Epithelial cell of proximal tubule (primary cell): ENCODE measurements at places on chromosomes 1 and 21.

DNA sequence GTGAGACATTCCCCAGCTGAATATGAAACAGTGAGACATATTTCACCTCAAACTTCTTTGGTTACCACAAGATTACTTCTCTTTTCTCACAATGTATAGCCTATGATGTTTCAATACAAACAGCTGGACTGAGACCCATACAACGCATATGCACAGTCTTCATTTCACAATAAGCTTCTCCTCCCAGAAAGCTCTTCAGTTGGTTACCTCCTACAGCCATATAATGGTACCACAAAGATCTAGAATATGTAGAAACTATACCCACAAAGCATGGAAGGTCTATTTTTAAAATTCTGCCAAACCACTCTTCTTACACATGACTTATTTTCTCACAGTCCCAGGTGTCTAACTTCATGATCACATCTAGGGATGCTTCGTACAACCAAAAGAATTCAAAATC, 70.8 kb downstream of the JAK1 start:
- no peak for DNase-seq

DNA sequence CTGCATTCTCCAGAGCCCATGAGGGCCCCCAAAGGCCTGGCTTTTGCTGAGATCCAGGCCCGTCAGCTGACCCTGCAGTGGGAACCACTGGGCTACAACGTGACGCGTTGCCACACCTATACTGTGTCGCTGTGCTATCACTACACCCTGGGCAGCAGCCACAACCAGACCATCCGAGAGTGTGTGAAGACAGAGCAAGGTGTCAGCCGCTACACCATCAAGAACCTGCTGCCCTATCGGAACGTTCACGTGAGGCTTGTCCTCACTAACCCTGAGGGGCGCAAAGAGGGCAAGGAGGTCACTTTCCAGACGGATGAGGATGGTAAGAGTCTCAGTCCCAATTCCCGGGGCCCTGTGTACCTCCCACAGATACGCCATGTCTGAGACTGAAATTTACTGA, 39.1 kb downstream of the PTPRU start:
- no peak for DNase-seq

GRCh38 chr1:226447932-226448665, 40.2 kb upstream of the PARP1 start:
- DNase-seq, result no peak

DNA sequence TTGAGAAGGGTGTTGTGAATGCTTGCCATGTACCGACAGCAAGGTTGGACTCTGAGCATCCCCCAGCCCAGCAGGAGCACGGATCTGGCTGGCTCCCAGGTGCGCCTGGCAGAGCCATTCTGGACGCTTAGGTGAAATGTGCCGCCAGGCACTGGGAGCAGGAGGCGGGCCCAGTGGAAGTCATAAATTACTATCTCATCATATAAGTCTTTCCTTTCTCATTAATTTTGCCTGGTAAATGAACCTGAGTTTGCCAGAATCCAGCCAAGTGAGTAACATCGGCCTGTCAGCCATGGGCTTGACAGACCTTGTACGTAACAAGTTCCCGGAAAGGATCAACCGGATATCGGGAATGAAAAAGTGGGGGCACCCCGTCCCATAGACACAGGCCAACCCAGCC, 179.5 kb upstream of the ARHGEF16 start:
- DNase-seq, result no peak

DNA sequence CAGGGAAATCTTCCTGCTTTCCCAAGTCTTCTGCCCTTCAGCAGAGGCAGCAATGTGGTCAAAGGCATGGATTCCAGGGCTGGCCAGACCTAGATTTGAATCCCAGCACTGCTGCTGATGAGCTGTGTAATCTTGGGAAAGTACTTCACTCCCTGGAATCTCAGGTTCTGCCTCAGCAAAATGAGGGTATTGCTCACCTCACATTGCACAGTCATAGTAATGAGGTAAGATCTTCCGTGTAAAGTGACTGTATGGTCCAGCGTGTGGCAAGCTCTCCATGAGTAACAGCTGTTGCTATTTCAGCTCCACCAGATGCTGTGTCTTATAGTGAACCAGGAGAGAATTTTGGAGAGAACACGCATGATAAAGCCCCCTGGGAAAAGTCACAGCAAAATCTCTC, 56.1 kb upstream of the F3 start:
- DNase-seq, result no peak

- no peak for DNase-seq
Observed at GRCh38 chr1:166066107-166066506, 100.7 kb downstream of the FAM78B start.

DNA sequence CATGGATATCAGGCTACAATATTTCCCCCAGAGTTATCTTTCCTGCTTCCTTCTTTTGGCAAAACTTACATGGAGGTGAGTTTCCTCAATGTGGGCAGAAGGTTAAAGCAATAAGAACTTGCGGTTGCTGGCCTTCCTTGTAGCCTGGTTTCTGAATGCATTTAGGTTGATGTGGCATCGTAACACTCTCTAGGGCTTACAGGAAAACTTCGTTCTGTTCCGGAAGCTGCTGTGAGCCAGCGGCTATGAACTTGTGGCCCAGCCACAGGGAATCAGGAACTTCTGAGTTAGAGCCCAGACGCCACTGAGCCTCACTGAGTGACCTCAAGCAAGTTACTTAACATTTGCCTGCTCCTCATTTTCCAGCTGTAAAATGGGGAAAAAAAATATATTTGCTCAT, 623.4 kb upstream of the ADAMTS5 start:
- no peak for DNase-seq

DNA sequence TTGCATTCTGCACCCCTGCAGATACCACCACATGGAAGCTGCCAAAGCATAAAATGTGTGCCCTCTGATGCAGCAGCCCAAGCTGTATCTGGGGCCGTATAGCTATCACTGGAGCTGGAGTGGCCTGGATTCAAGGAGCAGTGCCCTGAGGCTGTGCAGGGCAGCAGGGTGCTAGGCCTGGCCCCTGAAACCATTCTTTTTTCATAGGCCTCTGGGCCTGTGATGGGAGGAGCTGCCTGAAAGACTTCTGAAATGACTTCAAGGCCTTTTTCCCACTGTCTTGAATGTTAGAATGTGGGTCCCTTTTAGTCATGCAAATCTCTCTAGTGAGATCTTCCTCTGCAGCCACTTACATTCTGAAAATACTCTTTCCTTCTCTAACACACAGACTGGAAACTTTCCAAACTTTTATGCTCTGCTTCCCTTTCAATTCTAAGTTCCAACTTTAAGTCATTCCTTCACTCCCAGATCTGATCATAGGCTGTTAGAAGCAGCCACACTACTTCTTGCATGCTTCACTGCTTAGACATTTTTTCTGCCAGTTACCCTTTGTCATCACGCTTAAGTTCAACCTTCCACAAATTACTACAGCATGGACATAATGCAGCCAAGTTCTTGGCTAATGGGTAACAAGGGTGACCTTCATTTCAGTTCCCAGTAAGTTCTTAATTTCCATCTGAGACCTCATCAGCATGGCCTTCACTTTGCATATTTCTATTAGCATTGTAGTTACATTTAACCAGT, 42.4 kb downstream of the DRAM2 start:
- DNase-seq, result peak; percentile 18

- no peak for DNase-seq
Observed at GRCh38 chr21:35398346-35398982, 349.4 kb upstream of the RUNX1 start.

DNA sequence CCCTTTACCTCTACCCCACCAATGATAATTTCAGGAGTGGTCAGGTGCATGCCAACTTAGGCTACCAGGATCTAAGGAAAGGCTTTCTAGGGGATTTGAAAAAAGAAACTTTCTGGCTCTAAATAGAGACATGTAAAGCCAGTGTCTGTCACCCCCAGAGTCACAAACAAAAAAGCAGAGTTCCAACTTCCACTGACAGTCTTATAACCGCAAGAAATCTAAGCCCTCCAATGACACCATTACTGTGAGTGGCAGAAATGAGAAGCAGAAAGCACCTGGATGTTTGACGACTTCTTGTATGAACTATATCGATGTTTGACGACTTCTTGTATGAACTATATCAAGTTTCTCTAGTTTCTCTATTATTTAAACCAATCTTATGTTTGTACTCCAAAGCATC, 6.0 kb downstream of the DENND1B start:
- DNase-seq, result no peak

GRCh38 chr21:33127154-33127867, 57.4 kb downstream of the OLIG1 start:
- DNase-seq, result no peak

DNA sequence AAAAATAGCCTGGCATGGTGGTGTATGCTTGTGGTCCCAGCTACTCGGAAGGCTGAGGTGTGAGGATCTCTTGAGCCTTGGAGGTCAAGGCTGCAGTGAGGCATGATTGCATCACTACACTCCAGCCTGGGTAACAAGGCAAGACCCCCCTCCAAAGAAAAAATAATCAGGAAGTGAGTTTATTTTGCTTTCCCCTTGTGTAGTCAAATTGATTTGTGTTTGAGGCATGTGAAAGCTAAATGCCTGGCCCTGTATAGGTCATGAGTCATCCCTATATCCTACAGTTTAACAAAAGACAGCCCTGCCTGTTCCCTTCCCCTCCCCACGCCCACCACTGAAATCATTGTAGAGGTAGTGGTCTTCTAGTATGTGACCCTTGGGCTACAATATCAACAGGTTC, 241.4 kb upstream of the JUN start:
- DNase-seq, result no peak

DNA sequence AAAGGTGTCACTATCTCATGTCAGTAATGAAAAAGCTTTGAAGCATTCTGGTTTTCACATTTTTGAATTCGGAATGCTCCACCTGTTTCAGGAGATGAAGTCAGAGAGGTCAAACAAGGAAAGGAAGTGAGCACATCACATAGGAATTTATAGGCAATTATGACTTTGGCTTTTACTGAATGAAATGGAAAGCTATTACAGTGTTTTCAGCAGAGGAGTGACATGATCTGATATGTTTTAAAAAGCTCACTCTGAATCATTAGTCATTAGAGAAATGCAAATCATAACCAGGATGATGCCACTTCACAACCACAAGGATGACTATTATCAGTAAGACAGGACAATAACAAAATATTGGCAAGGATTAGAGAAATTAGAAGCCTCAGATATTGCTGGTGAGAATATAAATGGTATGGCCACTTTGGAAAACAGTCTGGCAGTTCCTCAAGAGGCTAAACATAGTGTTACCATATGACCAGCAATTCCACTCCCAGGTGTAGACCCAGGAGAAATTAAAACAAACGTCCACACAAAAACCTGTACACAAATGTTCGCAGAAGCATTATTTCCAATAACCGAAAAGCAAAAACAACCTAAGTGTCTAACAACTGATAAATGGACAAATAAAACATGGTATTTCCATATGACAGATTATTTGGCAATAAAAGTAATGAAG, 7.5 kb downstream of the TAF1A start:
- DNase-seq, result no peak

GRCh38 chr1:22618056-22618455, 18.4 kb upstream of the C1QA start:
- DNase-seq, result no peak

- DNase-seq, result no peak
Observed at GRCh38 chr21:33273044-33273443, 6.9 kb downstream of the IL10RB start.

GRCh38 chr1:210260096-210260495, 27.5 kb downstream of the SERTAD4 start:
- no peak for DNase-seq

DNA sequence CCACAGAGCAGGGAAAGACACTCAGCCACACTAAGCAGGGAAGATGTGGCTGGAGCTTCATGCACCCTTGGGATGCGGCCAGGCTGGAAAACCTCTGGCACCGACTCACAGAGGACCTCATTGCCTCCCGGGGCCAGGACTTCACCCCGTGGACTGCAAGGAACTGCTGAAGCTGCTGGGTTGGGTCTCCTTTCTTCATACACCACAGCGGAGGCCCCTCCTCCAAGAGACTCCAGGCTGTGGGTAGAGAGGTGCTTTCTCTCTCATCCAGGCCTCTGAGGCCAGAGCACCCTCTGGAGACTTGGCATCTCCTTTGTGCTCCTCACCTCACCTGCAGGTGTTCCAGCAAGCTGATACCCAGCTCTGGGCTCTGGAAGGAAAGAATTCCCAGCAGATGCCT, 76.0 kb upstream of the EDN2 start:
- DNase-seq, result no peak

DNA sequence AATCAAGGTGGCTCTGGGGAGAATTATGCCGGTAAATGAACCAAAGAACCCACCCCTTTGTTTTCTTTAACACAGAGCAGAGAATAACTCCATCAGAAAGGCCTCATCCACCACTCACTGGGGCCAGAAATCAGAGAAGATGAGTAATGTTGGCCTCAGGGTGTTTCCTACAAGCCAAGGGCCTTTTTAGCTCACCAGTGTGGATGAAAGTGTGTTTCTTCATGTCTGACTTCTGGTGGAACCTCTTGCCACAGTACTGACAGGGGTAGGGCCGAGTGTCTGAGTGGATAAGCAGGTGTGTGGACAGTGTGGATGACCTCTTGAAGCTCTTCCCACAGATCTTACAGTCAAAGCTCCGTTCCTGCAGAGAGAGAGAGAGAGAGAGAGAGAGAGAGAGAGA, 8.3 kb downstream of the GFI1 start:
- no peak for DNase-seq

DNA sequence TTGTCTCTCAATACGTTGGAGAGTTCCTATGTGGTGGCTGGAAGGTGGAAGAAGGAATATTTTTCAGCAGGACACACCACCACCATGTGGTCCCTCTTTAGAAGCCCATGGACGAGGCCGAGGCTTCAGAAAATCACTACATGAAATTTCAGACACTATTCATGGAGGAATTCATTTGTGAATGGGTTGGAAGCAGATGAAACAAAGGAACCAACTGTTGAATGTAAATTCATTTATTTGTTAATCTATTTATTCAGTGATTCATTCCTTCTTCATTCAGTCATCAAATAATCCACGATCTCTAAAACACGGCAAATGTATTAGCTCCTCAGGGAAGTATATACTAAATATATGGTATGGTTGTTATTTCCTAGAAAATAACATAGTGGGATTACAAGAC, 12.2 kb downstream of the SLC35F3 start:
- DNase-seq, result no peak

GRCh38 chr1:24417681-24418080, 2.1 kb downstream of the NIPAL3 start:
- peak; percentile 69 for DNase-seq

DNA sequence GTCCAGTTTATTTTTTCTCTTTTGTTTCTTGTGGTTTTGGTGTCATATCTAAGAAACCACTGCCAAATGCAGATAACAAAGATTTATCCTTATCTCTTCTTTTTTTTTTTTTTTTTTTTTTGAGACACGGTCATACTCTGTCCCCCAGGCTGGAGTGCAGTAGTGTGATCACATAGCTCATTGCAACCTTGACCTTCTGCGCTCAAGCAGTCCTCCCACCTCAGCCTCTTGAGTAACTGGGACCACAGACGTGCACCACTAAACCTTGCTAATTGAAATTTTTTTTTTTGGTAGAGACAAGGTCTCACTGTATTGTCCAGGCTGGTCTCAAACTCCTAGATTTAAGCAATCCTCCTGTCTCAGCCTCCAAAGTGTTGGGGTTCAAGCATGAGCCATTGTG, 8.9 kb downstream of the SLC66A1 start:
- no peak for DNase-seq

DNA sequence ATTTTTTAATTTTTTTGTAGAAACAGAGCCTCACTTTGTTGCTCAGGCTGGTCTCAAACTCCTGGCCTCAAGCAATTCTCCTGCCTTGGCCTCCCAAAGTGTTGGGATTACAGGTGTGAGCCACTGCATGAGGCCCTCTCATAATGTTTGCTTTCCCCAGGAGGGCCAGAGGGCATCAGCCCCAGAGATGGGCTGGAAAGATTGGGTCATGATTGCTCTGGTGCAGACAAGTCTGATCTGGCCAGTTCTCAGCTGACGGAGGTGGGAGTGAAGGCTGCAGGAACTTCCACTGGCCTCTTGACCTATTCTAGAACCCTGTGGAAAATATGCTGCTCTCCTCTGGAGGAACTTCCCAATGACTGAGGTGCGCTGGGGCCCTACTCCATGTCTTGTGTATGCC, 43.4 kb upstream of the RD3 start:
- no peak for DNase-seq
